Glomerular endothelial cell (primary cell): ENCODE measurements at places on chromosomes 13 and 19. TPM values are rescaled to one million over a fixed set of nuclear protein-coding genes. Genes with fewer than 3 reads are reported as not detected.

The ATP4A gene
- not detected in 2 replicates for total RNA-seq

The FGF14 gene
- total RNA-seq: 0.06 TPM in 1 of 2 replicates, not detected in the other

- DNase-seq: no peak
Measured at GRCh38 chr13:110444226-110444653, 117.3 kb downstream of the RAB20 start.

- DNase-seq: no peak
Measured at GRCh38 chr13:111233080-111233479, 87.4 kb upstream of the TEX29 start.

The NALCN gene
- total RNA-seq: 2.3 and 2.5 TPM in 2 replicates

The KCNC3 gene
- total RNA-seq: 0.64 TPM in 1 of 2 replicates, not detected in the other

The PODNL1 gene
- total RNA-seq: 0.18 and 1.3 TPM in 2 replicates

GRCh38 chr19:56751078-56751489 lies 79.5 kb upstream of the ZNF835 start:
- DNase-seq: no peak

GRCh38 chr19:8329996-8330395 lies 8.7 kb downstream of the RPS28 start:
- no peak for DNase-seq

The SCAMP4 gene
- total RNA-seq: 115 and 140 TPM in 2 replicates

- DNase-seq: no peak
Measured at GRCh38 chr13:111011899-111012298, 97.0 kb upstream of the ANKRD10 start.

GRCh38 chr19:36215276-36216123 lies 594 bp downstream of the ZNF146 start:
- DNase-seq: no peak

The F10 gene
- not detected in 2 replicates for total RNA-seq

- no peak for DNase-seq
Measured at GRCh38 chr13:61002686-61003085, 413.0 kb downstream of the PCDH20 start.

DNA sequence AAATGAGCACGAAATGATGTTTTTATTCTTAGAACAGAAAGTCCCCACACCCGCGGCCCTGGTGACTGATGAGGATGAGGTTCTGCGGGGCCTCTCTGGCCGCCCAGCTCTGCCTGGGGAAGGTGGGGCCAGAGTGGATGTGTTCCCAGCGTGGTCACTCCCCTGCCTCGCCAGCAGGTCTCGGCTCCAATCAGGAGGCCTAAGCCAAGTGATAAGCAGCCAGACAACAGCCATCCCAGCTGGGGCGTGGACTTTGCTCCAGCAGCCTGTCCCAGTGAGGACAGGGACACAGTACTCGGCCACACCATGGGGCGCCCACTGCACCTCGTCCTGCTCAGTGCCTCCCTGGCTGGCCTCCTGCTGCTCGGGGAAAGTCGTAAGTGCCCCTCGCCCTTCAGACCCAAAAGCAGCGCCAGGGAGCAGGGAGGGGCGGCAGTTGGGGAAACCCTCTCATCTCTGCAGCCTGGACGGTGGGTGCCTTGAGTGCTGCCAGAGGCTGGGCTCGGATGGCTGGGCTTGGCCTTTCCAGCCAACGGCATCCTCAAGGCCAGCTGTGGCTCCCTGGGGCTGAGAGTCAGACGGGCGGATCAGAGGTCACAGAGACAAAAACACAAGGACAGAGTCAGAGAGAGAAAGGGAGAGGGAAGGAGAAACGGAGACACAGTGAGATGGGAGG lies at the start of gene F10:
TSS of gene F10 (plus strand) at position 250 of the 676 bp plus-strand sequence. CDS start at position 307, 57 bp downstream.
- no peak for DNase-seq

The ZNF30 gene
- total RNA-seq: 2.2 and 3.8 TPM in 2 replicates

DNA sequence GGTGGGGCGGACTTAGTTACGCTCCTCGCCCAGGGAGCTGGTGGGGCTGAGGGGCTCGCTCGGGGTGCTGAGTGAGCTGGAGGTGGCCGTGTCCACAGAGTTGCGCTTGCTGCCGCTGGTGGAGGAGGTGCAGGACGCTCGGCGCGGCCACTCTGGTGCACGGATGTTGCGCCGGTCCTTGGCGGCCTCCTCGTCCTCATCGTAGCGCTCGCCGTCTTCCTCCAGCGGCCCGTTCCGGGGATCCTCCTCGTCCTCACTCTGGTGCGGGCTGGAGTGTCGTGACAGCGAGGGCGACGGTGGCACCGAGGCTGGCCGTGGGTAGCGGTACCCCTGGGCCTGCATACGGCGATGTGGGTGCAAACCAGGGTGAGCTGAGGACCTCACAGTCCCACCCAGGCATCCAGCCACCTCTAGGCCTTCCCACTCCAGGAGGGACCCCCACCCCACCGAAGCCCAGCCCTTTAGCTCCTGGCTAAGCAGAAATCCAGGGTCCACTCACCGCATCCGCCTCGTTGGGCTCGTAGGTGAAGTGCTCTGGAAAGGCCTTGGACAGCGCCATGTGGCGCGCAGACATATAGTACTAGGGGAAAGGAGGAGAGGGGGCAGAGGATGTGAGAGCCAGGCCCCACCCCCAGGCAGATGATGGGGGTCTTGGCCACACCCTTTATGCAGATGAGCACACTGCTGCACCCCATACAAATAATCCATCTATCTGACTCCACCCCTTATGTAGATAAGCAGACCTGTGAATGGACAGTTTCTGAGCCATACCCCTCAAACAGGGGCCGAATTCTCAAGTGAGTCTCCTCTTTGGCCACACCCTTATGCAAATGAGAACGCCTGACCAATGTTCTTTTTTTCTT lies 4.4 kb downstream of the FTL start:
- no peak for DNase-seq

The KDELR1 gene
- 174 and 177 TPM in 2 replicates for total RNA-seq

- no peak for DNase-seq
Measured at GRCh38 chr13:25701304-25701703, 329.5 kb downstream of the ATP8A2 start.

GRCh38 chr19:913080-913748 lies at the start of gene R3HDM4:
R3HDM4 (minus strand) TSS chr19:913219; CDS start chr19:913157, 62 bp downstream.
- DNase-seq: no peak

The RNF17 gene
- total RNA-seq: 0.58 TPM in 1 of 2 replicates, not detected in the other

- DNase-seq: no peak
Measured at GRCh38 chr13:75804605-75805004, 168.5 kb downstream of the LMO7 start.

DNA sequence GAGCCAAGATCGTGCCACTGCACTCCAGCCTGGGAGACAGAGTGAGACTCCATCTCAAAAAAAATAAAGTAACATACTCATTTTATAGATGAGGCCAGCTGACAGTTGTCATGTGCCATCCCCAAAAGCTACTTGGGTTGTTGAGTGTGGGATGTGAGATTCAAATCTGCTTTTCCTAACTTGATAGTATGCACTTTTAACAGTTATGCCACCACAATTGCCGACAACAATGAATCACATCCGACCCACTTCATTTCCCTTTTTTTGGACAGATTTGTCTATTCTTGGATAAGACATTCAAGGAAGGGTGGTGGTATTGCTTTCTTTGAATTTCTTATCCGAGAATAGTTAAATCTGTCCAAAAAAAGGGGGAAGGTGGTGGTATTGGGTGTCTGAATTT lies 16.3 kb upstream of the DNMT1 start:
- no peak for DNase-seq

DNA sequence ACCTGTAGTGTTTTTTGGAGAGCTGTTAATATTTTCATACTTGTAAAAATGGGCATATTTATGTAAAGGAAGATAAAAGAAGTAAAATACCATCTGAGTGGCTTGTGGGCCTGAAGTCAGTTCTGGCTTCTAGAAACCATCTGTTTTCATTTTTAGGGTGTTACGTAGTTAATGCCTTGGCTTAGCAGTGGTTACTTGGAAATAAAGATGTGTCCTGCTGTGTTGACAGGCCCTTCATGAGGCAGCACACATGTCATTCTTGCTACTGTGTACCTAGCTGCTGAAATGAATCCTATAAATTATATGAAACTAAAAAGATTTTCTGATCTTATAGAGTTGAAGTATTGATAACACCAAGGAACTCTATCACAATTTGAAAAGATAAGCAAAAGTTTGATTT lies 16.0 kb downstream of the ILF3 start:
- DNase-seq: no peak

GRCh38 chr13:80342471-80343371 lies 1.8 kb upstream of the SPRY2 start:
- no peak for DNase-seq

DNA sequence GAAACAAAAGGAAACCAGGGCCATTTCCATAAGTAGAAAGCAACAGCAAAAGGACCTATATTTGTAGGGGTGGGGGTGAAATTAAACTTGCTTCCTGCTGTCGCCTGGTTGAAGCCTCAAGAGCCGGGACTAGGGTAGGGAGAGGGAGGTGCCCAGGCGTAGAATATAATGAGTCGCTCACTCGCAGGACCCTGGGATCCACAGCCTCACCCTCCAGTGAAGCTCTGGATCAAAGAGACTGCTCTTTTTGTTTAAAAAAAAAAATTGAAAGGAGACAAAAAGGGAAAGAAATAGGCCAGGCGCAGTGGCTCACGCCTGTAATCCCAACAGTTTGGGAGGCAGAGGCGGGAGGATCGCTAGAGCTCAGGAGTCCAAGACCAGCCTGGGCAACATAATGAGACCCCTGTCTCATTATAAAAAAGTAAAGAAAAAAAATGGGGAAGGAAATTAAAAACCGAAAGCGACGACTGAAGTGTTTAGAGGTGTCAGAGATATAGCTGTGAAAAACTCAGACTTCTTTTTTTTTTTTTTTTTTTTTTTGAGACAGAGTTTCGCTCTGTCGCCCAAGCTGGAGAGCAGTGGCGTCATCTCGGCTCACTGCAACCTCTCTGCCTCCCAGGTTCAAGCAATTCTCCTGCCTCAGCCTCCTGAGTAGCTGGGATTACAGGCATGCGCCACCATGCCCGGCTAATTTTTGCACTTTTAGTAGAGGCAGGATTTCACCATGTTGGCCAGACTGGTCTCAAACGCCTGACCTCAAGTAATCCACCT lies 10.9 kb upstream of the ADGRE5 start:
- DNase-seq: no peak

The NOVA2 gene
- 11.8 and 23.2 TPM in 2 replicates for total RNA-seq

The ZNF83 gene
- total RNA-seq: 31.3 and 58.7 TPM in 2 replicates

DNA sequence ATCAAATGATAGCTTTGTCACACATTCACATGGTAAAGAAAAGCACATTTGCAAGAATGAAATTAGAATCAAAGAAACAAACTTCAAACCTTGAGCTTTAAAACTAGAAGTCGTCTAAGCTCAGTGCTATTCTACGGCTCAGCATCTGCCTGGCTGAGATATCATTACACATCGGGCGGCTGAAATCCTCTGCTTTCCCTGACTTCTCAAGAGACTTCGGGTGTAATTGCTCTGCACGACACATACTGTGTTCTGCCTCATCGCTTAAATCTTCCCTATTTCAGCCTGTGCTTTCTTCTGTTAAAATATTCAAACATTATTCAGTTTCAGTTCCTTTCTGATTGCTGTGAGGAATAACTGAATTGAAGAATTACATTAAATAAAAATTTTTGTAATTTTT lies 265.3 kb downstream of the NALCN start:
- no peak for DNase-seq

DNA sequence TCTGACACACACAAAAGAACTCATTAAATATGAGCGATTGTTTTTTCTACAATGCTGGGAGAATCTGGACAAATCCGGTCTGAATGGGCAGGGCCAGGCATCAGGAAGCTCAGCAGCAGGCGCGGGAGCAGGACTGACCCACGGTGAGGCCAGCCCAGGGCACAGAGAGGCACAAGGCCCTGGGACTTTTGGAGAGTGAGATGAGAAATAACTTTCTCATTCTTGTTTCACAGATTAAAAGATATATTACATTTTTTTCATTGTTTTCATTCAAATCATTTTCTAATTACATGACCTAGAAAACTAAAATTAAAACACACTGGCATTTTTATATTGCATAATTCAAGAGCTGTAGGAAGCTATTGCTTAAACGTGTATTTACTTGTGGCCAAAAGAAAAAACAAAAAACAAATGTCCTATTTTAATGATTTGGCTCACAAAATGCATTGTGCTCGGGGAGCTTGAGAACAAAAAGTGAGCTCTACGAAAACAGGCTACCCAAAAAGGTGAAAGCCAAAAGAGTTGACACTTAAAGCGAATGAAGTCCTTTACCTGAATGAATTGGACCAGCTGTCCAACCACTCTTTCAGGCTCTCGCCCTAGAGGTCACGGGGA lies 133.1 kb downstream of the TNFRSF19 start:
- no peak for DNase-seq

The TINCR gene
- not detected in 2 replicates for total RNA-seq
